ENCODE measurements at places on chromosomes 13 and 19.

DNA sequence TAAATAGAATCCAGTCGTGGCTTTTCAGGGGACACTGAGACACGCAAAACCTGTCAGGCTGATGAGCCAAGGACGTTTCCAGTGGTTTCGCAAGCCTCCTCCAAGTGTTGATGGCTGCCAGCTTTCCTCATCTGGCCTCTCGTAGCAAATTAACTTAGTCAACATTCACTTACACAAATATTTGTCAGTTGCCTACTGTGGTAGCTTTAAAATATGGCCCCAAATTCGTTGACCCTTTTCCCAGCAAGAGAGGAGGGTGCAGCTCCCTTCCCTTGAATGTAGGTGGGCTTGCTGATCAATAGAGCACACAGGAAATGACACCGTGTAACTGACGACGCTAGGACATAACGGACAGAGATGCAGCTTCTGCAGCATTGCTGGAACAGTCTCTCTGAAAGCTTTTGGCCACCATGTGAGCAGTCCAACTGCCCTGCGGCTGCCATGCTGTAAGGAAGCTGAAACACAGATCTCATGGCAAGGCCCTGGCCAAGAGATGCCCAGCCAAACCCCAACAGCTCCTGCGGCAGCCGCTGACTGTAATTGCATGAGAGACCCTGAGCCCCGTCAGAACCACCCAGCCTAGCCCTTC is 5.5 kb upstream of the RANBP3 start:
- DNase-seq = peak; percentile 33

GRCh38 chr13:112983428-112984196 is 14.6 kb downstream of the MCF2L start:
- no peak for DNase-seq

DNA sequence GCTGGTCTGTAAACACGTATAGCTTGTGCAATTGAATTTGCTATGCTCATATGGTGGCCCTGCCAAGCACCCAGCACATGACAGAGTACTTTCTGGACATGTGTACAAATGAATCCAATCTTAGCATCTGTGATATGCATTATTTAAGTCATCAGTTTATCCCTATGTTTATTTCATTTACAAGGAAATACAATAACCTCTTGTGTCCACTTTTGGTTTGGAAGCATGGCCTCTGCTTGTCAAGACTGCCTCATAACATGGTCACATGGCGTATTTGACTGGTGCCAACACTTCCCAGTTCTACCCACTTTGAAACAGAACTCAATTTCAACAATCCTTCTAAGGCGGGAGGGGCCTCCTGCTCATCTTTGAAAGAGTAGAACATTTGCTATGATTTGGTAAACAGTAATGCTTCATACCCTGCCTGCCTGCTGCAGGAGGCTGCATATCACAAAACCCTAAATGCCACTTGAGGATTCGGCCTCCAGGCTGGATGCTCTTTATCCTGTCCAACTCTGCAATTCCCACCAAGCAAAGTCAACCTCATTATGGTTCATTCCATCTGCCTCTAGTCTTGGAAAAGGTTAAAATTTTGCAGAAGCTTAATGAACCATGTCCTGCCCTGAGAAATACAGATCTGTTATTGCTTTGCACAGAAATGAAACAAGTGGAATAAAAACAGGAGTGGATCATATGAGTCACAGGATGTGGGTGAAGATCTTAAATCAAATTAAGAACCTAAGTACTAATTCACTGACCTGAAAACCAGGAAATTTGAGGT is 151.3 kb downstream of the CYSLTR2 start:
- DNase-seq = no peak

- peak; percentile 66 for DNase-seq
Measured at GRCh38 chr13:99124794-99125316, 75.8 kb upstream of the UBAC2 start.

GRCh38 chr13:110403721-110404120 is 96.6 kb downstream of the COL4A2 start:
- DNase-seq = no peak

DNA sequence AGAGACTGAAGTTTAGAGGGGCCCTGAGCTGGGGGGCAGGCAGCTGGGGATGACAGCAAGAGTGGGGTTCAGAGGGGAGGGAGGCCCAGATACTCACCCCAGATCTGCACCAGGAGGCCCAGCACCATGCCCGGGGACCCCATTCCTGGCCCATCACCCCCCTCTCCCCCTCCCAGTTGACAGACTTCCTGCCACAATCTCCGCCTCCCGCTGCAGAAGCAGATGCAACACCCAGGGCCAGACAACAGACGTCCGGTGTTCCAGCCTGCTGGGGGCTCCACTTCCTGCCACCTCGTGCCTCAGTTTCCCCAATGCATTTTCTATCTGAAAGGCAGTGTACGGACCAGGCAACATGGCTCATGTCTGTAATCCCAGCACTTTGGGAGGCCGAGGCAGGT is at the start of gene TMIGD2:
TMIGD2 (minus strand) TSS at position 147 of the 398 bp plus-strand sequence; CDS start at position 143, 4 bp downstream.
- DNase-seq = no peak

- DNase-seq = no peak
Measured at GRCh38 chr13:107339209-107339608, 771.3 kb upstream of the ARGLU1 start.

DNA sequence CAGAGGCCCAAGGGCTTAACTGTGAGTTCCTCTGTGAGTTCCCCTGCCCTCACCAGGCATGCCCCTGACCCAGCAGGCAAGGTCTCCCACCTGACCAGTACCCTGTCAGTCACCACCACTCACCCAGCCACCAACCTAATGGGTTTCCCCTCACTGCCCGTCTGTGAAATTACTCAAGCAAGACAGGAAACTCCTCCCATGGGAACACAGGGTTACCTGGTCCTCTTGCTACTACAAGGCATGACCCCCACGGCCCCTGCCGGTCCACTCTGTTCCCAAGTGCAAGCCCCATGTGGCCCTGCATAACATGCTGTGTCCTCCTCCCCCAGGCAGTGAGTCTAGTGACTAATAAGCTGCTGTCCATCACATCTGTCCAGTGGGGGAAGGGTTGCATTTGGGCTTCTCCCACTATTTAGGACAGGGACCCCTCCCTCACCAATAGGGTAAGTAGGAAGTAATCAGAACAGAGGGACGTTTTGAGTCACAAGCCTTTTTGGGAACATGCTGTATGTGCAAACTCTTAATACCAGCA is 8.0 kb upstream of the DHRS12 start:
- DNase-seq = no peak

DNA sequence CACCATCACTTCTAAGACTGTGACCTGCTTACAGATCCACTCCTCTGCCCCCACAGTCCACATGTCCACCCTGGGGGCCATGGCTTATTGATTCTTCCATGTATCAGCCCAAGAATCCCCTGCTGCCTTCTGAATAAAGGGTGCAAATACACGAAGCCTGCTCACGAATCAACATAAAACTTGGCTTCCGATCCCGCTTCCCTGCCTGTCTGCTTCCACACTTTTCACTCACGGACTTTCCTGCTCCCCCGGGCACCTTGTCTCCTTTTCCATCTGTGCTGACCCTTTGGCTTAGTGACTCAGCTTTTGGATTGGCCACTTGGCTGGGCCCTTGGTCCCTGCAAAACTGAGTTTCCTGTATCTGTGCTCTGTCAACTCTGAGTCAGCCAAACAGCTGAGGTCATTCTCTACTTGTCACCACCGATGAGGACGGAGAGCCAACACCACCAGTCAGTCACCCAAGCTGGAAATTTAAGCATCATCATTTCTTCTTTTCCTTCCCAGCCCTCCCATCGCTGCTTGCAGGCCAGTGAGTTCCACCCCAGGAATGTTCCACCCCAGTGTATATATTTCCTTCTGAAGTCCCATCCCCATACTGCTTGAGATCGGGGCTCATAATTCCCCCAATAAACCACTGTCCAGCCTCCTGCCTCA is 11.4 kb upstream of the USP12 start:
- peak; percentile 86 for DNase-seq

- no peak for DNase-seq
Measured at GRCh38 chr19:2706251-2706650, 3.8 kb upstream of the GNG7 start.

DNA sequence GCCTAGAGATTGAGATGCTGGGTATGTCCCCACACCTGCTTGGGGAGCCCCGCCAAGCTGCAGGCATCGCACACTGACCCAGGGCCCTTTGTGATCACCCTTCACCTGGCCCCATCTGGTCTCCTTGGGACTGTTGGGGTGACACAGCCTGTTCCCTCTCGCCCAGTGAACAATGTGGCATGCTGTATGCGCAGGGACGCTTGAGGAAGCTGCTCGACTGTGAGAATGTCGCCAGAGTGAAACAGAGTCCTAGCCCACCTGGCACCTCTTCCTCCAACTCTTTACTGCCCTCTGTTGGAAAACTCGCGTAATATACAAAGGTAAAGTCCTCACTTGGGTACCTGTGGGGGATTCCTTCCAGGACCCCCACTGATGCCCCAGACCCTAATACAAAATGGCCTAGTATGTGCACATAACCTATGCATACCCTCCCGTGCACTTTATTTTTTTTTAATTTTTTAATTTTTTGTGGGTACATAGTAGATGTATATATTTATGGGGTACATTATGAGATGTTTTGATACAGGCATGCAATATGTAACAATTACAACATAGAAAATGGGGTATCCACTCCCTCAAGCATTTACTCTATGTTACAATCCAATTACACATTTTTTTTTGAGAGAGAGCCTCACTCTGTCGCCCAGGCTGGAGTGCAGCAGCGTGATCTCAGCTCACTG is 9.0 kb downstream of the BLOC1S3 start:
- DNase-seq = peak; percentile 27

Measured in AG20443 (cell line).